ENCODE measurements at places on chromosomes 11 and 22. TPM values are rescaled to one million over a fixed set of nuclear protein-coding genes. Genes with fewer than 3 reads are reported as not detected.

DNA sequence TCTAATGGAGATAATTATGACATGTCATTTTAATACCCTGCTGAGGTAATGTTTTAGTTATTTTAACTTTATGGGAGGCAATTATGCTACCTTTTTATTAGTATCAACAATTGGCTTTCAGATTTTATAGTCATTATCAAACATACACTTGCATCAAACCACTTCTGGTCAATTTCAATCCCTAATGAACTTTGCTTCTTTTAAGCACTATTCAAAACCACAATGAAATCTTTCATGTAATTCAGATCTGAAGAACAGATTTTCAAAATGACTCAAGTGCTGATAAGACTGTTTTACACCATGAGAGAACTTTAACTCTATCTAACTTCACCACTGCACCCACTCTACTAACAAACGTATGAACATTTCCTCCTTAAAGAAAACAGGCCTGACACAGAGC lies 25.9 kb upstream of the CCDC34 start:
- no peak for DNase-seq

GRCh38 chr11:62193952-62194351 lies 3.9 kb downstream of the SCGB1D1 start:
- DNase-seq: no peak

Gene TTC36
- total RNA-seq: 0.92 TPM

DNA sequence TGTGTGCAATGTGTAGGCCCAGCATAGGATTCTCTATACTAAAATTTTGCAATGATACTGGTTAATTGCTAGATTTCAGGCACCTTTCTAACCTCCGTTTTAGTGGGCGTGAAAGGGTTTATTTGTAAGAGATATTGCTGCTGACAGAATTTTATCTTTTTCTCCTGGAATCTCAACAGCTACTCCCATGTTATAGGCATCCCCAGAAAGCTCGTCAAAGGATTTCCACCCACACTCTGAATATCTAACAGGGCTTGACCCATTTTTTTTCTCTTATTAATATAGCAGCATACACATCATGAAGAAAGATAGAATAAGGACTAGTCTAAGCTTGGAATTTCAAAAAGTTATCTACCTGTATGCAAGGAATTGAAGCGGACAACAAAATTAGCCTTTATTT lies 124.5 kb downstream of the METTL15 start:
- DNase-seq: no peak

- no peak for DNase-seq
These were observed 17.2 kb downstream of the LRP4 start for GRCh38 chr11:46901156-46901555.

Gene TMPRSS6
- not detected for total RNA-seq

- no peak for DNase-seq
These were observed 91.2 kb downstream of the ZBTB16 start for GRCh38 chr11:114150671-114151070.

- DNase-seq: peak; percentile 66
These were observed 3.3 kb downstream of the PHOX2A start for GRCh38 chr11:72240461-72241290.

- DNase-seq: no peak
These were observed 41.2 kb upstream of the SYT7 start for GRCh38 chr11:61621917-61622585.

- DNase-seq: no peak
These were observed 184.9 kb downstream of the SBF2 start for GRCh38 chr11:10108915-10109680.

DNA sequence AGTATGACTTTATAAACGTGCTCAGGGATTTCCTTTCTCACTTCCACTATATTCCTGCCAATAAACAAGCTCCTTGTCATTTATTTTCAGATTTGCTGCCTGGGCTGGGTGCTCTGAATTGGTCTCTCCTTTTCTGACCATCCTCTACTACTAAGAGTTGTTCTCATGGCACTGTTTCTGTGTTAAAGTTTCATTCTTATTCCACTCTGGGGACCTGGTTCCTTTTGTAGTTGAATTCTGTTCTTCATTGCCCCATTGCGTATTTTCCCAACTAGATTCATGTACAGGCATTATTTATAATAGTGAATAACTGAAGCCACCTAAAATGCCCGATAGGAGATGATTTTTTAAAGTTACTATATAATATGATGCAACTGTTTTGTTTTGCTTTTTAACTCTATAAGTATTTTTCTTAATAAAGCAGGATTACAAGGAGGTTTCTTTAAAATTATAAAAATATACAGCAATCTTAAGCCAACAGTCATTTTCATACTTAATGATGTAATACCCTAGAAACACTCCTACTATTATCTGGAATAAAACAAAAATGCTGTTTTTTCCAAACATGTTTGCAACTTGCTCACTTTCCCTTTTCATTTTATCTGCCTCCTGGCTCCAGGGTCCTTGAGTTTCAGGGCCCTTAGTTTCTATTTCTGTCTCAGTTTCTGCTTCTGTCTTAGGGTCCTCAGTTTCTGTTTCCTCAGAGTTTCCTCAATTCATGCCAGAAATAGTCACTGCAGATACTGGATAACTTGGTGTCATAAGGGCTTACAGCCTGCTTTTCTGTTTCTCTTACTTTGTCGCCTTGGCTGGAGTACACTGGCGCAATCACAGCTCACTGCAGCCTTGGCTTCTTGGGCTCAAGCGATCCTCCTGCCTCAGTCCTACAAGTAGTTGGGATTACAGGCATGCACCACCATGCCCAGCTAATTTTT lies 9.8 kb upstream of the FUT4 start:
- DNase-seq: no peak

Data from Right ventricle myocardium inferior (tissue), 1 donor.